ENCODE measurements at places on chromosomes 6 and 20. TPM values are rescaled to one million over a fixed set of nuclear protein-coding genes. Genes with fewer than 3 reads are reported as not detected.

DNA sequence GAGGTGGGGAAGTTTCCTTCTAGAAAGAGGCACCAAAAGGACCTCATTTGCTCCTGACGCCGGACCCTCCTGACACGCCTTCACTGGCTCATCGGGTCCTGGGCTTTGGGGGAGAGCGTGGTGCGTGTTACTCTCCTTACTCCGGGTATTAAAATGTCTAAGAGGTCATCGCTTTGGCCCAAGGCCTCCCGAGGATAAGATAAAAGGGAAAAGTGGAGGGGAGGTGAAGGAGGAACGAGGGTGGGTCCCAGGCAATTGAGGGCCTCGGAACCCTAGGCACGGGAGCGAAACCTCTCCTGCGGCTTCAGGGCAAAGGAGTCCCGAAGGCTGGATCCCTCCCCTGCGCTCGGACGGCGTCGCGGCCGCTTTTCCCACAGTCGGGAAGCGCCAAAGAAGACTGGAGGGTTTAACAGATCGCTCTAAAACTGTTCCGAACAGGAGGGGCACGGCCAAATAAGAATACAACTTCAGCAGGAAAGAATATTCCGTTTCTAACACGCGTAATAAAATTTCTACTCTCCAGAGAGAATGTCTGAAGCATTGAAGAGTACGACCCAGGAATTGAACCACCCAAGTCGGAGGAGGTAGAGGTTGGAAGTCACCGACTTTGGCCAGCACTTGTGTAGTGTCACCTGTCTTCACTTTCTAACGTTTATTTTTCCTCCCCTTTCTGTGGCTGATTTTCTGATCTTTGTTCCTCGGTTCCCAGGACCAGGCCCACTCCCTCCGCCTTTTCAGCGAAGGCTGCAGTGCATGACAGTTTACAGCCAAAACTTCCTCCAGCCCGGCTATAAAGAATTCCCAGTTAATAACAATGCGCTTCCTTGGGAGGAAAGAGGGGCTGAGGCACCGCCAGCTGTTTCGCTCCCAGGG lies 2.1 kb upstream of the TBXT start:
- DNase-seq = no peak

The C20orf141 gene
- not detected for total RNA-seq

- DNase-seq = no peak
These were observed 1.1 kb downstream of the AMD1 start for GRCh38 chr6:110875548-110876169.

- DNase-seq = no peak
These were observed 9.0 kb upstream of the MLIP start for GRCh38 chr6:54102238-54102637.

- DNase-seq = peak; percentile 97
These were observed at the start of gene ELMO2 for GRCh38 chr20:46406200-46406985. TSS of gene ELMO2 (minus strand) at chr20:46406615. CDS start at chr20:46394482, 12,133 bp downstream.

The ENPP4 gene
- total RNA-seq = 3.8 TPM

DNA sequence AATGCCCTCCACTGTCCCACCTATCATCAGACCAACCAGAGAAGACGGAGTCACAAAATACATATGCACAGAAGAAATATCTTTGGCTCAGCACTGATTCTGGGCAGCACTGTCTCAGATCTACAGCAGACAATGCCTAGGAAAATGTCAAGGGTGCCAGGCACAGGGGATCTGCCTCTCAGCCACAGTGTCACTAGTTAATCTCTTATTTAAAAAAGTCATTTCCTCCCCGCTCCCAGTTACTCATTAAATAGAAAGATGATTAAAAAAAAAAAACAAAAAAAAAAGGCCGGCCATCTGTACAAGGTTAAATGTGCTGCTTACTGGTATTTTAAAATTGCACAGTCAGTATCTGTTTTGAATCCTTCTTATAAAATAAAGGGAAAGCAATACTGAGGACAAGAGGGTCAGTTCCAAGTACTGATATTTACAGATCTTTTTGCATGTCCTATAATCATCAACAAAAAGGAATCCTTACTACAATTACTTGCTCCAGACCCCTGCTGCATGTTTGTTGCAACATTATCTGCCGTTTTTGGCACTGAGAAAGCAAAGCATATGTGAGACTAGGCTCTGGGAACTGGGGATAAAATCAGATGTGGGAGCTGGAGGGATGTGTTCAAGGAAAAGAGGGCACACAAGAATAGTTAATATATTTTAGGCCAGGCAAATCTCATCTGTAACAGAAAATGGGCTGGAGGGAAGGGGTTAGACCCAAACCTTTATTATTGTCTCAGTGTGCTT lies 299.3 kb downstream of the KIF16B start:
- DNase-seq = no peak

DNA sequence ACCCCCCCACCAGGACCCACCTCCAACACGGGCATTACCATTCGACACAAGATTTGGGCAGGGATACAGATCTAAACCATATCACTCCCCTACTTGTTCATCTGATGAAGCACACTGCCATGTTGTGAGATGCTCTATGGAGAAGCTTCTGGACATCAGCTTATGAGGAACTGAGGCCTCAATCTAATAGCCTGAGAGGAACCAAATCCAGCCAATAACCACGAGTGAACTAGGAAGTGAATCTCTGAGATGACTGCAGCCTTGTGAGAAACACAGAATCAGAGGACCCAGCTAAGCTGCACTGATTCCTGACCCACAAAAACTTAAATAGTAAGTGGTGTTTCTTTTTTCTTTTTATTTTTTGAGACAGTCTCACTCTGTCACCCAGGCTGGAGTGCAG lies 21.6 kb upstream of the ZBTB2 start:
- no peak for DNase-seq

GRCh38 chr20:2208897-2209296 lies 86.9 kb upstream of the TGM3 start:
- no peak for DNase-seq

The COL19A1 gene
- 0.10 TPM for total RNA-seq

- no peak for DNase-seq
These were observed 171.6 kb downstream of the THBS2 start for GRCh38 chr6:169082093-169082492.

DNA sequence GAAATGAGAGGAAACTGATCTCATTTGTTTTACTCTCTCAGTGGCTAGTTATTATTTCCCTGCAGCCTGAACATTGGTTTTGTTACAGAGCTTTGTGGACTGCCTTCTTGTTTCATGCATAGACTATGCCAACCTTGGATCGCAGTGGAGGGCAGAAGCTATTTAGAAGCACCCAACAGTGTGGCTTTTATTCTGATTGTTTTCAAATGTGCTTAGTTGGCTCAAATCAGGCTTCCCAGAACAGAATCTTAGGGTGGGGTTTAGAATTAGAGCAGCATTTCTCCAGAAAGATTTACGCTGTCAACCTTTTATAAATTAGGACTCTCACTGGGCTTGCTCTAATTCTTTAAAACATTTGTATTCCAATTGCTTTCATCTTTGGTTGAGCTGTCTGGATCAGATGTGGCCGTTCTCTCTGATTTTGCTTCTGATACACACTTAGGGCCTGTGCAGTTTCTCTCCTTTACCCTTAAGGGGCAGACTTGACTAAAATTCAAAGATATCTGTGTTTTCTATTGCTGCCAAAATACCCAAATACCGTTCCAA lies 210.3 kb downstream of the BCKDHB start:
- DNase-seq = no peak

DNA sequence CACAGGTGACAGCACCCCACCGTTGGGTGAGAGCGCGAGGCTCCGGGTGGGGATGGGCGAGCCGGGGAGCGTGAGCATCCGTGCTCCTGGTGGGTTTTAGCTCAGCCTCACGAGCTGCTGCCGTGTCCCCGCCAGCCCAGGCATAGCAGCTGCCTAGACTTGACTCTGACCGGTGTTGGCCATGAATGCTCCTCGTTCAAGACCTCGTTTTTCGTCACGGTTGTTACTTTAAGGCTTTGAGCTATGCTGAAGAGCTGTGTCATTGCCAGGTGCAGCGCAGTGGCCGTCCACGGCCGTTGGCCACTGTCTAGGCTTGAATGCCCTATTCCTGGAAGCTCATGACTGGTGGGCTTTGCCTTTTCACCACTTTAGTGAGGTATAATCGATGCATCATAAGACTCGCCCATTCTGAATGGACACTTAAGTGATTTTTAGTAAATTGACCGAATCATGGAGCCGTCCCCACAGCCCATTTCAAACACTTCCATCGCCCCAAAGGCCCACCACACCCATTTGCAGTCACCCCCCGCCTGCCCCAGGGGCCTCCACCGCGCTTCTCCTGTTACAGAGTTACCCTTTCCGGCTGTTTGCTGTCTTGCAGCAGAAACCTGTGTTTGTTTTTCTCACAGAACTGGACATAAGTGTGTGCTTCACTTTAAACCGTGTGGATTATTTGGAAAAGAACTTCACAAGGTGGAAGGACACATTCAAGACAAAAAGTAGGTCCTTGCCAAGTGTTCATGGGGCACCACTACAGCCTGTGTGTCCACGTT lies 21.4 kb upstream of the ADRM1 start:
- no peak for DNase-seq

The CAP2 gene
- total RNA-seq = 2.5 TPM

- DNase-seq = no peak
These were observed 52.2 kb downstream of the MARCKS start for GRCh38 chr6:113909224-113909856.

DNA sequence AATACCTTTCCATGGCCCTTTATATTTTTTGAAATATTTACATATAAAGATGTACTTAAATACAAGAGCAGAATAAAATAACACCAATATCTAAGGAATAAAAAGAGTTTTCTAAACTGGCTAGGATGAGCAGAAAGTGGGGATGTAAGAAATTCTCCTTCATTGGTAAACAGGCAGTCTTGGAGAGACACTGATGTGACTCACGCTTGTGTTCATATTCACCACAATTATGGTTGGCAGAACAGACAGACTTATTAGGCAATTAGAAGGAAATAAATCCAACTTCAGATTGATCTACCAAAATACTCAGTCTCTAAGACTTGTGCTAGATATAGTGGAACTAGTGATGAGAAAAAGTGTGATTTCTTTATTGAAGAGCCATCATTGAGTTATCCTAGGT lies 463.7 kb downstream of the CDC5L start:
- DNase-seq = no peak

DNA sequence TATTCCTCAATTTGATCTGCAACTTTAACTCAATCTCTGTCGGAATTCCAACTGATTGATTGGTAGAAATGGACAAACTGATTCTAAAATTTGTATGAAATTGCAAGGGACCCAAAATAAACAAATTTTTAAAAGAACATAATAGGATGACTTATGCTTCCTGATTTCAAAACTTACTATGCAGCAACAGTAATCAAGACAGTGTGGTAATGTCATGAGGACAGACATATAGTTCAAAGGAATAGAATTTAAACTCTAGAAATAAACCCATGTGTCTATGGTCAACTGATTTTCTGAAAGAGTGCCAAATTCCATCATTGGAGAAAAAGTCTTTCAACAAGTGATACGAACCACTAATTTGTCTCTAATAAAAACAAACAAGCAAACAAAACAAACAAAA lies 1320.1 kb upstream of the GJE1 start:
- DNase-seq = no peak

DNA sequence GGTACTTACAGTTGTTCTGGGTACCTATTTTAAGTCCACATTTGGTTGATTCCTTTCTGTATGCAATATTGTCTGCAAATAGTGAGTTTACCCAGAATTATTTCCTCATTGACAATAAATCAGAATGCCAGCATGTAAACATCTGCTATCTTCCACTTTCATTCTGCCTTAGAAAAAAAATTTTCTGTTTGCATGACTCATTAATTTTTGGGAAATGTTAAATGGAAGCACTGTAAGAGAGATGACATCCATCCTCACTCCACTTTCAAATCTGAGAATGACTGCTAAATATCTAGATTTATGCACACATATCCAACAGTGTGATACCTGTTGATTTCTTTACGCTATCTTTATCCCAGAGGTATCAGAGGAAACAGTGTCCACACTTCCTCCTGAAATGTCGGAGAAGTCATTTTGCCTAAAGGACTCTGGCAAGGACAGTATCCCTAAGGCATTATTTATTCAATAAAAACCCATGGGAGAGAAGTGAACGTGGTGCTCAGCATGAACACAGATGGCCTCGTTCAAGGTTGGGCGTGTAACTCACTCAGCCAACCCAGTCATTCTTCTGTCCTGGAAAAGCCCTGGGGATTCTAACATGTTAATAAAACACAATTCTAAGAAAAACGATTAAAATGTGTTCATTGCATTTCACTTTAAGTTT lies 780.9 kb downstream of the QKI start:
- no peak for DNase-seq

The BYSL gene
- total RNA-seq = 5.3 TPM

Measured in left lobe of liver (tissue), 2 donors.